ENCODE measurements at places on chromosomes 11 and 22.

- DNase-seq = no peak
Measured at GRCh38 chr22:39965748-39966147, 5.6 kb downstream of the TMA7B start.

DNA sequence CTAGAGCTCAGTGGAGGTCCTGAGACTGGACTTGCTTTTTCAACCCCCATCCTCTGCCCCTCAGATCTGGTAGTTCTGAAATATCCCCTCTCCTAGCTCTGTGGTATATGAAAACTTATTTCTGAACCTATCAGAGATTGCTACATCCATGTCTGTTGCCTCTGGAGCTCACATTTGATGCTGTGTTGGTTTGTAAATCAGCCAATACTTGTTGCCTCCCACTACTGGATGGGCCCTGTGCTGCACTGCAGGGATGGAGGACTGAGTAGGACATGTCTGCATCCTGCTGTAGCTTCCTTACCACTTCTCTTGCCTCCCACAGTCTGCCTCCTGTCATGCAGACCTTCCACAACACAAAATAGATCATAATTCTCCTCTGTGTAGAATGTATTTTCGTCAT is 5.2 kb downstream of the OLFML1 start:
- no peak for DNase-seq

DNA sequence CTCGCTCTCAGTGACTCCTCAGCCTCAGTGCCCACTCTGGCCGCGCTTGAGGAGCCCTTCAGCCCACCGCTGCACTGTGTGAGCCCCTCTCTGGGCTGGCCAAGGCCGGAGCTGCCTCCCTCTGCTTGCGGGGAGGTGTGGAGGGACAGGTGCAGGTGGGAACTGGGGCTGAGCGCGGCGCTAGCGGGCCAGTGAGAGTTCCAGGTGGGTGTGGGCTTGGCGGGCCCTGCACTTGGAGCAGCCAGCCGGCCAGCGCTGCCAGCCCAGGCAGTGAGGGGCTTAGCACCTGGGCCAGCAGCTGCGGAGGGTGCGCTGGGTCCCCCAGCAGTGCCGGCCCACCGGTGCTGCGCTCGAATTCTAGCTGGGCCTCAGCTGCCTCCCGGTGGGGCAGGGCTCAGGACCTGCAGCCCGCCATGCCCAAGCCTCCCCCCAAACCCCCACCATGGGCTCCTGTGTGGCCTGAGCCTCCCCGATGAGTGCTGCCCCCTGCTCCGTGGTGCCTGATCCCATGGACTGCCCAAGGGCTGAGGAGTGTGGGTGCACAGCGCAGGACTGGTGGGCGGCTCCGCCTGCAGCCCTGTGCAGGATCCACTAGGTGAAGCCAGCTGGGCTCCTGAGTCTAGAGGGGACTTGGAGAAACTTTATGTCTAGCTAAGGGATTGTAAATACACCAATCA is 64.2 kb upstream of the NARS2 start:
- no peak for DNase-seq

- DNase-seq = no peak
Measured at GRCh38 chr22:25156736-25157135, 42.9 kb upstream of the CRYBB3 start.

DNA sequence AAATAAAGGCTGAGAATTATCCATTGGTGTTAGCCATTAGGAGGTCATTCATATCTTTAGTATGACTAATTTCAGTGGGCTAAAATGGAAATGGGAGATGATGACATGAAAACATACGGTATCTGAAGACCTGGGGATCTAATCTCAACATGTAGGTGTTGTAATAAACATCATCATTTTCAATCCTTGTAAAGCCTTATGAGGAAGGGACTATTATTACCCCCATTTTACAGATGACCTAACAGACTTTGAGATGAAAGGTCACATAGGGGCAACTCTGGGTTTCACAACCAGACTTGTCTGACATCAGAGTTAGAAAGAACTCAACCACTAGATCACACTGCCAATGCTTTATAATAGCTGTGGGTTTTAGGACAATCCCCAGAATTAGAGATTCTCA is 34.8 kb upstream of the TMEM135 start:
- DNase-seq = no peak

- no peak for DNase-seq
Measured at GRCh38 chr11:41419901-41420300, 39.6 kb downstream of the LRRC4C start.

DNA sequence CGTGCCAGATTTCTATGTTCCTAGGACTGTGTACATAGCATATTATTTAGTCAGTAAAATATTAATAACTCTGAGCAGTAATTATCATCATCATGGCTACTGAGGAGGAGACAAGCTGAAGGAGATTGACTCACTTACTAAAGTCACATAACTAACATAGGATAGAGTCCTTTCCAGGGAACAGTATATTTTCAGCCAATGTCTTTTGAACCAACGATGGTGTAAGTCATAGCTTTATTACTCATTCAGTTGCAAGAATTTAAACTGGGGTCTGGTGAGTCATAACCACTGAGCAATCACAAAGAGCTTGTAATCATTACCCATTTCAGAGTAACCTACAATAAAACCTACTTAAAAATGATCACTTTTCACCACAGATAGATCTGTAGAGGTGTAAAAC is 1564.8 kb upstream of the TENM4 start:
- no peak for DNase-seq

- DNase-seq = no peak
Measured at GRCh38 chr11:129067454-129067853, 124.7 kb downstream of the ARHGAP32 start.

GRCh38 chr22:25199731-25200520 is at the start of gene CRYBB3:
Gene CRYBB3, plus strand, starts transcription at chr22:25199858. Its CDS starts 1,539 bp downstream, at chr22:25201397.
- no peak for DNase-seq

DNA sequence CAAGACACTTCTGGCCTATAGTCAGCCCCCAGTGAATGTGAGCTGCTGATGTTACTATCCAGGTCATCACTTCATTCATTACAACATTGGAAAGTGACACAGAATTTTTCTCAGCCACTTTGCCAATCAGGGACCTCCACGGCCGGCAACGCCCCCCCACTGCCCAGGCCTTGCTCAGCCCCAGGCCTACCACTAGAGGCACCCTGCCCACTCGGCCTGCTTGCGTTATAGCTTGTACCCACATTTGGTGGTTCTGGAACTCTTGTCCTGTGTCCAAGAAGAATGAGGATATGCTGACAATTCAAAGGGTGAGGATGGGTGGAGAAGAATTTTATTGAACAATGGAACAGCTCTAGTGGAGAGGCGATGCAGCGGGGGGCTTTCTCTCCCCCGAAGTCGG is 96.2 kb downstream of the TSPAN18 start:
- DNase-seq = no peak

DNA sequence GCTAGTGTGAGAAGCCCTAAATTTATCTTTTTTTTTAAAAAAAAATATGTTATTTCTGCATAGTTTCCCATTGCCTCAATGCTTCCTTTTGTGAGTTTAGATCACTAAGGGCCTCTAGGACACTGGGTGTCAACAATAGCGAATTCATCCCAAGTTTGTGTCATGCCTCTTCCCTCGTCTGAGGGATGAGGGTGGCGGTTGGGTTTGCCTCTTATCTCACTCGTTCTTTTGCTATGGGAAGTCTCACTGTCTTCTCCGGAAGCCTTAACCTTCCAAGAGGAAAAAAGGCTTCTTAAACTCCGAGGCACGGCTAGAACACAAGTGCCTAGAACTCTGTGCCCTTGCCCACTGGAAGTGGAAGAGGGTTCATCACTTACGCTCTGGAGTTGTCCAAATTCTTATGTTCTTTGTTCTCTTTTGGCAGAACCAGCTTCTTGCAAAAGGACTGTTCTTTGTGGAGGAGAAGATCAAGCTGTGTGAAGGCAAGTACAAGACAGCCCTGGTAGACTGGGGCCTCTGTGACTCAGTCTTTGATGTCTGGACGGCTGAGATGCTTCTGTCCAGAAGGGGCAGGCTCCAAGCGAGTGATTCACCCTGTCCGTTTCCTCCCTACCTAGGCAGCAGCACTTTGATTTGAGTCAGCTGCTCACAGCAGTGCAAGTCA is 78.5 kb downstream of the TRAF6 start:
- peak; percentile 59 for DNase-seq

DNA sequence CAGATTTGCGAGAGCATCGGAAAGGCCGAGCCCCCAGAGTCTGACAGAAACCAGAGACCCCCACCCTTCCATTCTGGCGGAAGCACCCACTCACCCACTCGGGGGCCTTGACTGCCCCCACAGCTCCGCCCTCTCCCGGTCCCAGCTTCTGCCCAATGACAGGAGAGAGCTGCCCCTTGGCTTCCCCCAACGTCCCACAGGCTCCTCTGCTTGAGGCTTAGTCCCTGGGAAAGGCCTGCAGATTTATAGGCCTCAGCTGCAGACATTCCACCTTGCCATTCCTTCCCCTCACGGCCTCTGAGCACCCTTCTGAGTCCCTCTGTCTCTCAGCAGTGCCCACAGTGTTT is 125.0 kb upstream of the NCAM1 start:
- DNase-seq = no peak

GRCh38 chr11:40134820-40135570 is 1324.5 kb downstream of the LRRC4C start:
- DNase-seq = no peak

- DNase-seq = no peak
Measured at GRCh38 chr22:47645923-47646322, 883.5 kb downstream of the TBC1D22A start.

- DNase-seq = peak; percentile 57
Measured at GRCh38 chr11:57325735-57326048, 940 bp upstream of the TNKS1BP1 start.
